IPS DF 6.9 (cell line): ENCODE measurements at places on chromosomes 3 and 15.

- DNase-seq = no peak
Measured at GRCh38 chr3:16513141-16514020, at the start of gene RFTN1. RFTN1 (minus strand) TSS chr3:16513699; CDS start chr3:16493869, 19,830 bp downstream.

DNA sequence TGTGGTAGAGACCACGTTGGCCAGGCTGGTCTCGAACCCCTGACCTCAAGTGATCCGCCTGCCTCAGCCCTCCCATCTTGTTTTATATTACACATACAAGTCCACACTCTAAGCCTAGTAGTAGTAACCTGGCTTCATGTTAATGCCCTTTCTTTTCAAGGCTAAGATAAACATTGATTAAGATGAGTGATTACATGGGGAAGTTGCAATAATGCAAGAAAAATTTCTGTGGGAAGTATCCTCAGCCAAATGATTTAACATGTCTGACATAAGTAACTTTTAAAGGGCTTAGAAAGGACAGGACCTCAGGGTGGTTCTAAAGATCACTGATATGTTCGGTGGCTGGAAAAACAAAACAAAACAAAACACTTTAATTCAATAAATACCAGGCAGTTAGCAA, 72.1 kb downstream of the SFMBT1 start:
- no peak for DNase-seq

GRCh38 chr15:38904298-38904697, 339.7 kb upstream of the RASGRP1 start:
- DNase-seq = no peak

DNA sequence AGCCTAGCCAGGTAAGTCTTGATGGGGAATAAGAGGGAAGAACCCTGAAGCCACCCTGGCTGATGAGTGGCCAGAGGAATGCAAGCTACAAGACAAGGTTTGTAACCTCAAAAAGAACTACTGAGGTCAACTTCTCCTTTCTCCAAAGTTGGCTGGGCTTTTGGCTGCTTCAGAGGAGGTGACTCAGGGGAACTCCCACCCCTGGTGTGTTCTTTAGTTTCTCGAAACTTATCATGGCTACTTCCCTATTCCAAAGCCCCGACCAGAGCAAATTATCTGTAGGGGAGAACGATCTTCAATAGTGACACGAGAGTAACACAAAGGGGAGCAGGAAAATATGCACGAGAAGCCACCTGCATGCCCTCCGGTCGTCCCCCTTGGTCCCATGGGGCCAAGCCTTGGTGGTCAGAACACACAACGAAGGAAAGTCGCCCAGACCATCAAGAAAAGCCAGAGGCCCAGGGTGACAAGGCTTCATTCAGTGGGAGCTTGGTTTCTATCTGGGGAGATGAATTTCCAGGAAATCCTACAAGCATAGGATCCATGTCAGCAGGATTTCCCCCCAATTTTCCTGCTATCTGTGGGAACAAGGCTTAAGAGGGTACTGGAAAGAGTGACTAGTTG, 6.5 kb upstream of the BCL2A1 start:
- no peak for DNase-seq

- DNase-seq = no peak
Measured at GRCh38 chr3:108180194-108180593, 42.0 kb downstream of the IFT57 start.

GRCh38 chr3:112411425-112411824, 78.5 kb downstream of the CD200 start:
- DNase-seq = no peak

- no peak for DNase-seq
Measured at GRCh38 chr15:95409626-95410310, 920.7 kb upstream of the NR2F2 start.

DNA sequence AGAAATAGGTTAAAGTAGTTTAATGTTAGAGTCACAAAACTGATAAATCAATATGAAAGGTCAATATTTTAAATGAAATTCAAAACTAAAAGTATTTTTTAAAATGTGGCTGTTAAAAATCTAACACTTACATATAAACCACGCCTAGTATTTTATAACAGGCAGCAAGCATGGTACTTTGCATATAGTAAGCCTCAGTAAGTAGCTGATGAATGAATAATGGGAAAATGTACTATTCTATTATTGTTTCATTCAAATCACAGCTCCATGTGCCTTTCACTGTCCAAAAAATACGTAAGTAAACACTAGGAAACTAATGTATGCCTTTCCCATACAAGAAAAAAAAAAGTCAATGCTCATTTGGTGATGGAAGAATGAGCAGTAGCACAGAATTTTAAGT, 17.8 kb downstream of the CCDC39 start:
- DNase-seq = no peak

- DNase-seq = peak; percentile 50
Measured at GRCh38 chr3:45464336-45465170, 76.2 kb downstream of the LARS2 start.

DNA sequence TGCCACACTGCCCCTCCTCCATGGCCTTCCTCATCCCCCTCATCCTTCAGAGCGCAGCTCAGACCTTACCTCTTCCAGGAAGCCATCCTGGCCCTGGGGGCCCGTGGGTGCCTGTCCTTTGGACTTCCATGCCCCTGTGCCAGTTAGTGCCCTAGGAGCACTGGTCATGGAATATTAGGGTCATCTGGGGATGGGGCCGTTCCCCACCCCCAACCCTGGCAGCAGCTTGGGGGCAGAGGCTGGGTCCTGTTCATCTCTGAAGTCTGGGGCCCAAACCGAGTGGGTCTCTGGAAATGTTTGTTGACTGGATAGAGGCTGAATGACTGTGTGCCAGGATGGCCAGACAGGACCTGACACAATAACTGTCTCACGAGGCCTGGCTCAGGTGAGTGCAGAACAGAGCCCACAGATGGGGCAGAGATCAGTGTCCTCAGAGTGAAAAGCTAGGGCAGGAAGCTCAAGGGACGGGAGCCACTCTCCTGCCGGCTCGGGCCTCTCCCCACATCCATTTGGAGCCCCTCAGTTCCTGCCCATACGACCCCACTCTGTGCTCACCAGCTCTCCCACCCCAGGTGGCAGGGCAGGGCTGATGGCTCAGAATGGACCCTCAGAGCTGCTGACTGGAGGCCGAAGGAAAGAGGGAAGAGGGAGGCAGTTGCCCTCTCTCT, 62.5 kb downstream of the TLE3 start:
- DNase-seq = no peak

- DNase-seq = no peak
Measured at GRCh38 chr3:171266034-171266739, 194.0 kb downstream of the TNIK start.

GRCh38 chr3:102129760-102130608, 280.7 kb downstream of the NFKBIZ start:
- DNase-seq = no peak

DNA sequence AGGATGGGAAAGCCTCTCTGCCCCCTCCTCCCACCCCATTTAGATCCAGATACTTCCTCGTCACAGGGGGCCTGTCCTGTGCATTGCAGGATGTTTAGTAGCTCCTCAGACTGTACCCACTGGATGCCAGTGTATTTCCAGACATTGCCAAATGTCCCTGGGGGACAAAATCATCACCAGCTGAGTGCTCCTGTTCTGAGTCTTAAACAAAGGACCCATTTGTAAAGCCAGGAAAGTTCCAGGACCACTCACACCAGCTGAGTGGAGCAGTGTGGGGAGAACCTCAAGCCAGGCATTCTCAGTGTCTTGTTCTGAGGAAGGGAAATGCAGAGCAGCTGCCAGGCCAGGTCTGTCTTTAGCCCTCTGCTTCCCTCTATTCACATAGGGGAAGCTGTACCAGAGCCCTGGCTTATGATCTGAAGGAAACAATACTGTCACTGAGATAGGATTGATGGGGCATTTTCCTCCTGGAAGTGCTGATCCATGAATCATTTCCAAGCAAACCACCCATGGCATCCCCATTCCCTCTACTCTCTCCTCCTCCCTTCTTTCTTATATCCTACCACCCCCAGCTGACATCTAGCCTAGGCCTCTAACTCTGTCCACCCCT, 67.4 kb upstream of the MEX3B start:
- DNase-seq = no peak

DNA sequence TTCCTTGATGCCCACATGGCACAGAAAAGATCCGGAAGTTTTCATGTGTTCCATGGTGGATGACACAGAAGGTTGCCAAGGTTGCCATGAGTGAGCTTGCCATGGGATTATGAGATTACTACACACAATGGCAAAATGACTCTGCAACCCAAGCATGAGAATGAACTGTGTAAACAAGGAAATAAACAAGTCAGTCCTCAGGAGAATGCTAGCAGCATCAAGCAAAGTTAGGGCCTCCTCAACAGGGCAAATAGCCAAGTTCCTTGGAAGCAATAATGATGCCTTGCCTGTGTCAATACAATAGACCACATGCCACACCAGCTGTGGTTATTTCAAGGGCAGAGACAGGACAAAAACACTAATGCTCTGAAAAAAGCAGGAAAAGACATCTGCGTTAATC, 41.8 kb downstream of the AQR start:
- no peak for DNase-seq

- no peak for DNase-seq
Measured at GRCh38 chr15:32972686-32973085, 221.8 kb downstream of the FMN1 start.

GRCh38 chr3:52086976-52087663, 30.7 kb upstream of the DUSP7 start:
- no peak for DNase-seq

- DNase-seq = no peak
Measured at GRCh38 chr3:69743975-69744906, 5.0 kb downstream of the MITF start.

- no peak for DNase-seq
Measured at GRCh38 chr3:133717424-133717823, 28.8 kb upstream of the TF start.

DNA sequence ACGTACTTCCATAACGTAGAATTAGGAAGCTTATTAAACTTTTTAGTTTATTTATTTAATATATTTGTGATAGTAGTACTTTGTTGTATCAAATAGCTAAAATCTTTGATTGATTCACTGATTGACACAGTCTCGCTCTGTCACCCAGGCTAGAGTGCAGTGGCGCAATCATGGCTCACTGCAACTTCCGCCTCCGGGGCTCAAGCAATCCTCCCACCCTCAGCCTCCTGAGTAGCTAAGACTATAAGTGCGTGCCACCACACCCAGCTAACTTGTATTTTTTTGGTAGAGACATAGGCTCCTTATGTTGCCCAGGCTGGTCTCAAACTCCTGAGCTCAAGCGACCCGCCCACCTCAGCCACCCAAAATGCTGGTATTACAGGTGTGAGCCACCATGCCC, 5.7 kb downstream of the APH1B start:
- DNase-seq = no peak

GRCh38 chr3:173502983-173503568, 105.5 kb downstream of the NLGN1 start:
- no peak for DNase-seq

GRCh38 chr3:3119393-3119851, 7.3 kb upstream of the TRNT1 start:
- no peak for DNase-seq

GRCh38 chr3:34394978-34395748, 596.7 kb downstream of the PDCD6IP start:
- DNase-seq = no peak

DNA sequence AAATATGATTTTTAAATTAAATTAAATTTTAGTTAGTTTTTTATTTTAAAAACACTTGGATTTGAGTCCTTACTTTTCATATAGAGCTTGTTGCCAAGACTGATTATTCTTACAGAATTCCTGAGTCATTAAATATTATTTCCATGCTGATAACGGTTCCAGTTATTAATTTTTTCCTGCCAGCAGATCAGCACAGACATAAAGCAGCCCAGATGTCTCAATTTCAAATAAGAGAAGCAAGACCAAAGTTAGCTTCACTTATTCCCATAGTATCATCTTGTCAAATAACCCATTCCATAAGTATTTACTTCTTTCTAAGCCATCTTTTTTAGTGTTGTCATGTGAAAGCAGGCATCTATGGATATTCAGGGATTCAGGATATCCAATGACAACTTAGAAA, 75.3 kb downstream of the SSR3 start:
- DNase-seq = no peak

DNA sequence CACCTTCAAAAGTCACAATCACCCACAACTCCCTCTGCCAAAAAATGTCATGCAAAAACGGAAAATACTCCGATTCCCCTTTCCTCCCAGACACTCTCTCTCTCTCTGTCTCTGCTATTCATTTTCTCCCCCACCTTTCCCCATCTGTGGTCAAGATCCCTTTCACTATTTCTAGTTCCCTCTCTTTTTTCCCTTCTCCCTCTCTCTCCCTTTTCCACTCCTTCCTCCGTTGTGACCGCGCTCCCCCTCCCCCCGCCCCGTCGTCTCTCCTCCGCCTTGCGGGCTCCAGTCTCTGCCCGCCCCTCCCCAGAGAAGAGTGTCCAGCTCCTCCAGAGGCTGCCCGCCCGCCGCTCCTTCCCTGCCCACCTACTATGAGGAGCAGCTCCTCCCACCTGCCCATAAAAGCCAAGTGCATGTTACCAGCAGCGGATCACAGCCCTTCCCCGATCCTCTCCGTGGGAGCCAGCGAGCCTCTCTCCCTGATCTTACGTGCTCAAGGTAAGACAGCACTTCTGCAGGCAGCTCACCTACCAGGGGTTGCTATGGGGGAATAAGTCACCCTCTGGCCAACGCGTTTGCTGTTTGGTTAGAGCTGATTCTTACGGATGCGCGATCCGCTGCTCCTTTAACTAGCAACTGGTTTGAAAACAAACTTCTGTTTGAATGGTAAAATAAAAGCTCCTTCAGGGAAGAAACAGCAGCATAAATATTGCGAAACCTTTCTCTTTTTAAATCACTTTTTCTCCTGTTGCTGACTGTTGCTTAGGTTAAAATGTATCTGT, at the start of gene COL8A1:
Gene COL8A1 (plus strand): TSS at position 428 of the 782 bp plus-strand sequence. CDS start 152,089 bp downstream, outside the sequence.
- peak; percentile 45 for DNase-seq

DNA sequence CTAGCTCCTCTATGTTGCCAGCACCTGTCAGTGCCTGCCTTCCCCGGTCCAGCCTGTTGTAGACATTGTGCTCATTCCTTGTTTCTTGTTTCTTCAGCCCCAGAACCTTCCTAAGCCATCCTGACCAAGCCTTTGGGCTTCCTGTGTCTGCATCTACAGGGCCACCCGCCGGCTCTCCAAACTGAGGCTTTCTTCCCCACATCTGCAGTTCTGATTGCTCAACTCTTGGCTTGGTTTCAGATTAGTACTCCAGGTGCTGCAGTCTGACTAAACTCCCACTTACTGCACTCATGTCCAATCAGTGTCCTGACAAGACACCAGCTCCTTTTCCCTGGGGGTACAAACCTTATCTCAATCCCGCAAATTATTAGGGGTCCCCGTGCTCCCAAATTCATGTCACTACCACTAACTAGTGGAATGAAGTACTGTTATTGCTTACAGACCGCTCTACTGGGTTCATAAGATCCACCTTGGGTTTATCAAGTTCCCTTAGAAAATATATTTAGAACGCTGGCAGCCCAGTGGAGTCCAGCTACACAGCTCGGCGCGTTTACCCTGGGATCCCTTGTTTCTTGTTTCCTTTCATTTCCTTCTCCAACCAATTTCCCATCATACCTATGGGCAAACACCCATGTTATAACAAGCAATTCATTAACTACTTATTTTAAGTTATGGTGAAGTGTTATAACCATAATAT, 114.2 kb upstream of the TJP1 start:
- DNase-seq = no peak

GRCh38 chr3:138850151-138850550, 15.4 kb upstream of the PIK3CB start:
- no peak for DNase-seq

GRCh38 chr3:47024932-47025331, 45.5 kb downstream of the NBEAL2 start:
- DNase-seq = no peak

- no peak for DNase-seq
Measured at GRCh38 chr15:72801590-72802325, 18.2 kb upstream of the ADPGK start.

- DNase-seq = no peak
Measured at GRCh38 chr3:17116007-17116600, 231.3 kb downstream of the PLCL2 start.

GRCh38 chr15:33293713-33294334, 16.9 kb upstream of the RYR3 start:
- no peak for DNase-seq
